HCT116 (cell line): ENCODE measurements at places on chromosomes 6 and 20. TPM values are rescaled to one million over a fixed set of nuclear protein-coding genes. Genes with fewer than 3 reads are reported as not detected.
A peak's percentile ranks its signal among the peaks of the same experiment; 100 is the strongest.

Gene SLPI
- 5.4 TPM for total RNA-seq

Gene HCRTR2
- not detected for total RNA-seq

Gene CALHM5
- 0.05 TPM for total RNA-seq

Gene VSTM2L
- 0.69 TPM for total RNA-seq

Gene NOTCH4
- total RNA-seq: 0.81 TPM

Gene FAM83B
- total RNA-seq: 16.9 TPM

Gene GTF2H4
- total RNA-seq: 59.7 TPM

Gene CLPSL1
- total RNA-seq: not detected

GRCh38 chr6:114272582-114272981 lies 70.2 kb downstream of the HS3ST5 start:
- no peak for DNase-seq
- H3K27me3 ChIP-seq: 0 out of 2 replicates have a peak, but pooled peaks cover 3% of the 10 kb centered on the region

DNA sequence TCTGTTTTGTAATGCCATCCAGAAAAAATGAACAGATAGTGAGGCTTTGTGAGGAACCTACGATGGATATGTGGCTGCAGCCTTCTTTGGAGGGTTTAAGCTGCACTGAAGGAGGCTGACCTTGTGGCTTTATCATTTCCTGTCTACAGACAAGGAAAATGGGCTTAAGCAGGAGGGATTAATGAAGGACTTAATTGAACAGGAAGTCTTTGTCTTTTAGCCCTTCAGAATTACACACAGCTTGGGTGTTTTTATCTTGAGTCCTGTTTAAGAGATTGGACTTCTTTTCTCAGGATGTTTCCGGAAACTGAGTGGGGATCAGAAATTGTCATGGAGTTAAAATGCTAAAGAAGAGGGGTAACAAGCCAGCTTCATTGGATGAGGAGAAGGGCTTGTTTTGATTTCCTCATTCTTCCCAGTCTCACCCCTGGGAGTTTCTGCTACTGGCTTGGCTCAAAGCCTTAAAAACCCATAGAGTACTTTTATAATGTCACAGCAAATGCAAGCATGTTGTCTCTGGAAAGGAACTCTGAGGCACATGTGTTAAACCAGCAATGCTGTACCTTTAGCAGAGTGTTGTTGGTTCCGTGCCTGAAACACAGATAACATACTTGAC lies 193.6 kb downstream of the JARID2 start:
- H3K4me1 ChIP-seq: peaks cover 19% of the 10 kb centered on the region
- H3K27me3 ChIP-seq: no peaks in the 10 kb centered on the region
- H3K4me3 ChIP-seq: no peak overlapping the region
- DNase-seq: no peak

DNA sequence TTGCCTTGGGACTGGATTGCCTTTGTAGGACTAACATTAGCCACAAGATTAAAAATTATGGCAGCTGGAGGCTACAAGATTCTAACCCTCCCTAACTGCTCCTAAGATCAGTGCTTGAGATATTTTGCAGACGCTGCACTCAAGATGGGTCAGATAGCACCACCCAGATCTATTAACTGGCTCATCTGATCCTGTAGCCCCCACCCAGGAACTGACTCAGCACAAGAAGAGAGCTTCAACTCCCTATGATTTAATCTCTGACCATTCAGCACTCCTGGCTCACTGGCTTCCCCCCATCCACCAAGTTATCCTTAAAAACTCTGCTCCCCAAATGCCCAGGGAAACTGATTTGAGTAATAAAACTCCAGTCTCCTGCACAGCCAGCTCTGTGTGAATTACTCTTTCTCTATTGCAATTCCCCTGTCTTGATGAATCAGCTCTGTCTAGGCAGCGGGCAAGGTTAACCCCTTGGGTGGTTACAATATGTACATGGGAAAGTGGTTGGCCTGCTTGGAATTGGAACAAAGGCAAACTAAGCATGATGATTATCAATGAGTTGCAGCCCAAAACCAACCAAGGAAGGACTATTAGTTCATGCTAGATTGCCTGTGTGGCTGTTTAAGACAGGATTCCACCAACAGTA lies 111.3 kb downstream of the OR2B2 start:
- no peak overlapping the region for H3K27ac ChIP-seq
- no peaks in the 10 kb centered on the region for H3K36me3 ChIP-seq
- no peak overlapping the region for H3K4me3 ChIP-seq
- H3K4me1 ChIP-seq: no peaks in the 10 kb centered on the region
- H3K27me3 ChIP-seq: no peaks in the 10 kb centered on the region

DNA sequence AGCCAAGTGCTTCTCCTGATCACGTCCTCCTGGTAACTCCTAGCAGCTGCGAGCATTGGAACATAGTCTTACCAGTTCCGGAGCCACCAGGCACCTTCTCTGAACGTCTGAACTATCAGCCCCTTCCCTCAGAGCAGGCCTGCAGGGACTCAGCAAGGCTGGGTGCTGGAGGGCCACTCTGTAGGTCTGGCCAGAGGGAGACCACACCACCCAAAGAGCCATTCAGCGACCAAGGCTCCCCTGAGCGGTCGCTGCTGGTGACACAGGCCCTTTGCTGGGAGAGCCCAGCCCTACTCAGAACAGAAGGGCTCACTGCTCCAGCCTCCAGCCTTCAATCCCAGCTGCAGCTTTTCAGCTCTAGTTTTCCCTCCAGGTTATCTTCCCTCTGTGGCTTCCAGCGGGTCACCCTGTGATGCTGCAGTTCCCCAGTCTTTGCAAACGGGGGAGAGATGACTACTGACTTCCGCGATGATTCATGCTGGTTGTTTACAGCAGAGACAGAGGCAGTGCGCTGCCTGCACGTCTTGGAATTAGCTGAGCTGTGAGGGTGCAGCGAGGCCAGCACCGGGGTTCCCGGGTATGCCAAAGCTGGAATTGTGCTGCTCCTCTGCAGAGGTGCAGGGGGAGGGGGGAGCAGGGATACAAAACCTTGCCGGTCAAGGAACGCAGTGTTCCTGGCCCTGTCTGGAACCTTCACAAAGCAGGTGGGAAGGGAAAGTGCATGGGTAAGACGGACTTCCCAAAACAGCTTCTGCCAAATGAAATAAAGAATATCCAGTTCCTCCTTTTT lies 161.4 kb downstream of the LY86 start:
- H3K4me3 ChIP-seq: peak overlapping the region; percentile 16; the same call in 1 of the 2 replicates
- H3K27ac ChIP-seq: peak overlapping the region; percentile 58
- no peaks in the 10 kb centered on the region for H3K36me3 ChIP-seq
- DNase-seq: peak; percentile 56
- no peaks in the 10 kb centered on the region for H3K27me3 ChIP-seq

GRCh38 chr20:59636766-59637370 lies 32.5 kb downstream of the PHACTR3 start:
- H3K4me3 ChIP-seq: no peak overlapping the region
- H3K27me3 ChIP-seq: peaks cover 47% of the 10 kb centered on the region
- H3K27ac ChIP-seq: no peak overlapping the region
- no peaks in the 10 kb centered on the region for H3K36me3 ChIP-seq

DNA sequence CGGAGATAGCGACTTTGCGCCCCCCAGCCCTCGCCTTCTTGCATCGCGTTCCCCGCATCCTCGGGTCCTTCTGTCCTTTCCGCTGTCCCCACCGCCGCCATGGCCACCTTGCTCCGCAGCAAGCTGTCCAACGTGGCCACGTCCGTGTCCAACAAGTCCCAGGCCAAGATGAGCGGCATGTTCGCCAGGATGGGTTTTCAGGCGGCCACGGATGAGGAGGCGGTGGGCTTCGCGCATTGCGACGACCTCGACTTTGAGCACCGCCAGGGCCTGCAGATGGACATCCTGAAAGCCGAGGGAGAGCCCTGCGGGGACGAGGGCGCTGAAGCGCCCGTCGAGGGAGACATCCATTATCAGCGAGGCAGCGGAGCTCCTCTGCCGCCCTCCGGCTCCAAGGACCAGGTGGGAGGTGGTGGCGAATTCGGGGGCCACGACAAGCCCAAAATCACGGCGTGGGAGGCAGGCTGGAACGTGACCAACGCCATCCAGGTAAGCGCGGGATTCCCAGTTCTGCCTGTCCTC lies 401 bp downstream of the SLC32A1 start:
- H3K27ac ChIP-seq: no peak overlapping the region
- H3K27me3 ChIP-seq: peaks cover 27% of the 10 kb centered on the region
- no peak for DNase-seq
- no peaks in the 10 kb centered on the region for H3K36me3 ChIP-seq
- H3K4me1 ChIP-seq: no peaks in the 10 kb centered on the region
- H3K4me3 ChIP-seq: no peak overlapping the region

DNA sequence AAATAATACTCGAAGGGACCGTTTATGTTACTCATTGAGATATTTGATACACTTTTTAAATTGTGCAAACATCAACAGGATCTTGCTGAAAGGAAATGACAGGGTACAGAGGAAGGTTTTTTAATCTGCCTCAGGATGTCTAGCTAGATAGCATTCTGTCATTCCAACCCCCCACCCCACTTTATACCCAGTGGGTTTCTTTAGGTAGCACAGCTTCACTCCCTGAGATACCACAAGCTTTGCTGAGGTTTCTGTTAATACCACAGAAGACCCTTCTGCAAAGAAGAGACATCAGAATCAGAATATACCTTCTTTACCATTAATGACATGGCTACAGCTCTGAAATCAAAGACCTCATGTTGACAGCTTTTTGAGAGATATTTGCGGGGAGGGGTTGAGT lies 1.3 kb downstream of the PHACTR2 start:
- H3K27ac ChIP-seq: no peak overlapping the region
- H3K4me1 ChIP-seq: peaks cover 44% of the 10 kb centered on the region
- DNase-seq: no peak
- H3K36me3 ChIP-seq: no peaks in the 10 kb centered on the region

DNA sequence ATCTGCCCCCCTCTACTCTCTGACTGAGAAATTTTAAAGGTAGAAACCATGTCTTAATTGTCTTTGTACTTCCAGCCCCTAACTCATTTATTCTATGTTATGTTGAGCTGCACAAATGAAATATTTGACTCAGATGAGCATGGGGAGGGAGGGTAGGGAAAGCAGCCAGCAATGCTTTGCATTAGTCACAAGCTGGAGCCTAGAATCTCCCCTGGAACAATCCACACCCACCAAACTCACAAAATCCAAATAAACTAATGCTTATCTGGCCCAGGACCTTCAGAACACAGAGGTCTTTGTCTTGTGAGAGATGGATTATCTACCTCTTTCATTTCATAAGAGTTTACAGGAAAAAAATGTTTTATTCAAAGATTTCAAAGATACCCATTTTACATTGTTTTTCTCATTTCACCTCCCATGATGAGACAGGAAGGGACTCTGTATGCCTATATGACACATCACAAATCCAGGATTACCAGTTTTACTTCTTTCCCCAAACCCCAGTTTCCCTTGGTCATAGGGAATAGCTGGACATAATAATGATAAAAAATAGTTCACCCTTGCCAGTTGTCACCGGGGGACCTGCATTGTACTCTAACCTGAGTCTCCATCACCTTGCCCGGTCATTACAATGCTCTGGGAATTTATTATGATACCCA lies 466.9 kb downstream of the KIF16B start:
- no peak for DNase-seq
- no peaks in the 10 kb centered on the region for H3K27me3 ChIP-seq
- H3K4me1 ChIP-seq: no peaks in the 10 kb centered on the region

DNA sequence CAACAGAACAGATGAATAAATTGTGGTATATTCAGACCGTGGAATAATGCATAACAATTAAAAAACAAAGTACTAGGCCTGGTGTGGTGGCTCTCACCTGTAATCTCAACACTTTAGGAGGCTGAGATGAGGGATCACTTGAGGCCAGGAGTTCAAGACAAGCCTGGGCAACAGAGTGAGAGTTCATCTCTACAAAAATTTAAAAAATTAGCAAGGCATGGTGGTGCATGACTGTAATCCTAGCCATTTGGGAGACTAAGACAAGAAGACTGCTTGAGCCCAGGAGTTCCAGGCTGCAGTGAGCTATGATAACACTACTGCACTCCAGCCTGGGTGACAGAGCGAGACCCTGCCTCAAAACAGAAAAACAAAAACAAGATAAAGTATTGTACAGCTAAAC lies 16.1 kb upstream of the ASF1A start:
- no peak overlapping the region for H3K4me3 ChIP-seq
- DNase-seq: no peak
- H3K36me3 ChIP-seq: no peaks in the 10 kb centered on the region
- no peaks in the 10 kb centered on the region for H3K27me3 ChIP-seq

GRCh38 chr6:4805553-4806336 lies 29.5 kb downstream of the CDYL start:
- H3K36me3 ChIP-seq: no peaks in the 10 kb centered on the region
- peak; percentile 34 for DNase-seq
- no peaks in the 10 kb centered on the region for H3K27me3 ChIP-seq
- no peak overlapping the region for H3K27ac ChIP-seq
- no peak overlapping the region for H3K4me3 ChIP-seq

DNA sequence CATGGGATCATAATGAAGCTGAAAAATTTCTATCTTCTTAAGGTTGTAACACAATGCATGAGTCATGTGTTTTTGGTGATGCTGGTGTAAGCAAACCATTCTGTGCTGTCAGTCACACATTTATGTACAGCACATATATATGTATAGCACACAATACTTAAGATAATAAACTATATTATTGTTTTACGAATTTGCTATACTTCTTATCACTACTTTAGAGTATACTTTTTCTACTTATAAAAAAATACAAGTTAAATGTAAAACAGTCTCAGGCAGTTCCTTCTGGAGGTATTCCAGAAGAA lies 920.1 kb upstream of the FLRT3 start:
- H3K36me3 ChIP-seq: no peaks in the 10 kb centered on the region
- no peaks in the 10 kb centered on the region for H3K4me1 ChIP-seq
- no peaks in the 10 kb centered on the region for H3K27me3 ChIP-seq
- H3K4me3 ChIP-seq: no peak overlapping the region
- no peak for DNase-seq
- H3K27ac ChIP-seq: no peak overlapping the region

- no peak overlapping the region for H3K4me3 ChIP-seq
- no peaks in the 10 kb centered on the region for H3K36me3 ChIP-seq
- no peak overlapping the region for H3K27ac ChIP-seq
- H3K27me3 ChIP-seq: peaks cover 74% of the 10 kb centered on the region
- H3K4me1 ChIP-seq: no peaks in the 10 kb centered on the region
- DNase-seq: no peak
Observed at GRCh38 chr6:125363039-125363823, 61.5 kb upstream of the HDDC2 start.

DNA sequence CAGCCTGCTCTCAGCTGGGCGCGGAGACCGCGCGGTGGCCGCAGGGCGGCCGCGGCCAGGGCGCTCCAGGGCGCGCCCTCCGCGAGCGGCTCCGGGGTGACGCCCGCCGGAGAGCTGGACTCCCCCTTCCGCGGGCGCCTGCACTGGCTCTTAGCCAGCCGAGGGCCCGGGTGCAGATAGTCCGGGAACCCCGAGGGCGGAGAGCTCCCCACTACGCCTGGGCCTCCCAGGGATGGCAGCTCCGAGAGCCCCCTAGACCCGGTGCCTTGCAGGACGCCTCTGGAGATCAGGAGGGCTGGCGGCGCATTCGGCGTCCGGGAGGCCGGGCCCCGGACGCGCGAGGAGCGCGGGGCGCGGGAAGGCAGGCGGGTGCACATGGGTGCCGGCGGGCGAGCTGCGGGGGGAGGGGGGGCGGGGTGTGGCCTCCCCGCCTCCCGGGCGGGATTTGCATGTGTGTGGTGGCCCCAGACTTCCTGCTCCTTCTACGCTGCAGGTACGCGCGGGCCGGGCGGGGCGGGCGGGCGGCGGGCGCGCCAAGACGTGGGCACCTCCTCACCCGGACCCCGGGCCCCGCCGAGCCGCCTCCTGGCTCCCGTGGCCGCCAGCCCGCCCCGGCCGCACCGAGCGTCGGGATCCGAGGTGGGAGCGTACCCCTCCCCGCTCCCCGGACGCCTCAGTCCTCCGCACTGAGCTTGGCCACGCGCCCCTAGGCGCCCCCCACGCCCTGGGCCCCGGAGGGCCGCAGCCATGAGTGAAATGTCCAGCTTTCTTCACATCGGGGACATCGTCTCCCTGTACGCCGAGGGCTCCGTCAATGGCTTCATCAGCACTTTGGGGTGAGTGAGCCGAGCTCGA lies at the start of gene ITPR3:
ITPR3 (plus strand) TSS at position 467 of the 855 bp plus-strand sequence; CDS start at position 748, 281 bp downstream.
- peak within 1 kb of the TSS; percentile 99 for H3K4me3 ChIP-seq
- H3K4me1 ChIP-seq: peaks cover 24% of the 10 kb centered on the region
- H3K27ac ChIP-seq: peak within 1 kb of the TSS; percentile 98
- DNase-seq: peak; percentile 37
- no peaks in the 10 kb centered on the region for H3K27me3 ChIP-seq
